ENCODE measurements at places on chromosomes 7 and 10.
A peak's percentile ranks its signal among the peaks of the same experiment; 100 is the strongest.

DNA sequence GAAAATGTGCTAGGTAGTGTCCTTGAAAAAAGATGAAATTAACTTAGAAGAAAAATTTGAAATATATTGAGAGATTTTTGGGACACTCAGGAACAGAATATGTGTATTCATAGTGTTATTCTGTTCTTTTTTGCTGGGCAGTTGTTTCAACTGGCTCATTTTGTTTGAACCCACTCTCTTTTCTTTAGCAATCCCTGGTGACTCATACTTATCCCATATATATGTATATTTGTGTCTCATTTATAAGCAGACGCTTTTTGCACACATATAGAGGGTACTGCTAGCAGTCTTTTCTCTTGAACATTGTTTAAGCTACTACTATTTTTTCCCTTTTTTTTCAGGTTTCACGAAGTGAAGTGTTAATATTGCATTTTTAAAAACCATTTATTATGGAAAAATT is 1.9 kb downstream of the EXOC6 start:
- no peak for DNase-seq

DNA sequence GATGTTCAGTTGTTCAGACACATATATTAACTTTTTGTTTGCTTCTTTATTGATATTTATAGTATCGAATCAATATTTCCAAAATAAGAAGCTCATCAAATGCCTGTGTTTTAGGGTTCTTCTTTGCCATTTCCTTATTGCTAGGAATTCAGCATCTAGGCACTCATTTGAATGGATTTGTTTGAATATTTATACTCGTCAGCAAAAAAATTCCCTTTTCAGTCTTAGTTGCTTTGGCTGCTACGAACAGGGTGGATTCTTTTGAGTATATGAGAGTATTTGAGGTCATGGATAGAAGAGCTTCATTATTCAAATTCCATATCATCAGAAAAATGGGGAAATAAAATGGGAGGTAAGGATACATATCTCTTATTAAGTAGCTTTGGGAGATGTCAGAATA is 706.9 kb downstream of the NRG3 start:
- no peak for DNase-seq

DNA sequence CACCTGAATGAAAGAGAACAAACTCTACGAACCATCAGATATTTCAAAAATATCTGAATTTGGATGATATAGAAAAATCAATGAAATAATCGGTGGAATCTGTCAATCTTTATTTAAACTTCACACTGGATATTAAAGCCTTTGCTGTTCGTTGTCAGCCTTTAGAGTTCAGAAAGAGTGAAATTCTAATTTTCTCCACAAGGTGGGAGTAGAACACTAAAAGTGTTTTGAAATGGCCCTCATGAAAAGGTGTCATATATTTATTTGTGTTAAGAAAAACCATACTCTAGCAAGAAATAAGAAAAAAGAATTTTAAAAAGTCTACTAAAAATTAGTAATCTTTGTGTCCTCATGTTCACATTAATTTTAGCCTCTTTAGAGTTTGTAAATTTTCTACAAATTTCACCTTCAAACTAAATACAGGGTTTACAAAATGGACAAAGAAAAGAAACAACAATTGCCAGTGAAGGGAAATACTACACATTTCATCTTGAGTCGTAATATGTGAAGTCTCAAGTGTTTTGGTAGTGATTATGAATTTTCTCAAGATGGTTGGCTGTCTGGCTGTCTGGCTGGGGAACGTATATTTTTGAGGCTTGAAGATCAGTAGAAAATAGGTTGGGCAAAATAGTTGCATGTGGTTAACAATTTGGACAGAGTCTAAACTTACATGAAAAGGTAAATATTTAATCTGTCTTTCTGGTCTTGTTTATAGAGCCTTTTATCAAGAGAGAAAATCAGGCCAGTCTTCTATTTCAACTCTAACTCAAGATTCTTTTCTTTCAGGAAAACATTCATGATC is 43.7 kb downstream of the DNAJB9 start:
- DNase-seq: peak; percentile 49

DNA sequence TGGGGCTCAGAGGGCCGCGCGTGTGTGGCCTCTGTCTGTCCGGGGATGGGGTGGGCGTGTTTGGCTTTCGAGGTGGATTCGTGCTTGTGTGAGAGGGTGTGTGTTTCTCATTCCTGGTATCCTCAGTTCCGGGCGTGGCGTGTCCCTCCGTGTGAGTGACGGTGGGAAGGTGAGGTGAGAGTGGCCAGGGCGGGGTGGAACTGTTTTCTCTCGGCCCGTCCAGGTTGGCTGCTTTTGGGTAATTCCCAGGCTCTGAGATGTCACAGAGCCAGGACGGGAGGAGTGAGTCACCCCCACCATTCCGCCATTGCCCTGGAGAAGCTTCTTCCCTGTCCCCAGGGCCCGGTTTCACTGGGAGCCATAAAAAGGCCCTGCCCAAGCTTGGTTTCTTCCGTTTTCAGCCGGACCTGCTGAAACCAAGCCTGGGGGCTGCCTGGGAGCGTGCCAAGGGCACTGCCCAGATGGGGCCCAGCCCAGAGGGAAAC is 21.3 kb upstream of the CLDN4 start:
- DNase-seq: no peak

- no peak for DNase-seq
Measured at GRCh38 chr10:96671211-96671890, 49.0 kb downstream of the PIK3AP1 start.

DNA sequence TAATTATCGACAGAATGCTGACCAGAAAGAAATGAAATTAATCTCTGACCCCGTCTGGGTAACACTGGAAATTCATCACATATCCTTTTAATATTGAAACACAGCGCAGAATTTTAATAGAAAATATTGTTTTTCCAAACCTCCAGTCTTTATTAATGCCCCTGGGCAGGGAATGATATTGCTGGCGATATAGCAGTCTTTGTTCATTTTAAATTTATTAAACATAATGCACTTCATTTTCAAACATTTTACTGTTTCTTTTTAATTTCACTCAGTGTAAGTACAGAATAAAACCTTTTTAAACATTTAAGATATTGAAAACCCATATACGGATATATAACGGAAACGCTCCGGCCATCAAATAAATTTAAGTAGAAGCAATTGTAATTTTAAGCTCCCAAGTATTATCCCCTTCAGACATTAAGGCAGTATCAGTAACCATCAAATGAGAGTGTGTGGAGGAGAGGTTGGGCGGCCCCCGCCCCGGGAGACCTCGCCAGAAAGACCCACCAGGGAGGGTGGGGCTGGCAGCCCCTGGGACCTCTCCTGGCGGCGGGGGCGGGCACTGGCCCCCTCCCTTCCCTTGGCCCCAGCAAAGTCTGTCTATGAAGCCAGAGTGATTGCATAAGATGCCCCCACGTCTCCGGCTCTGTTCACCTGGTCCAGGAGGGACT is 10.8 kb downstream of the UNCX start:
- DNase-seq: no peak

GRCh38 chr7:157704365-157704764 is 367.6 kb downstream of the DNAJB6 start:
- no peak for DNase-seq

DNA sequence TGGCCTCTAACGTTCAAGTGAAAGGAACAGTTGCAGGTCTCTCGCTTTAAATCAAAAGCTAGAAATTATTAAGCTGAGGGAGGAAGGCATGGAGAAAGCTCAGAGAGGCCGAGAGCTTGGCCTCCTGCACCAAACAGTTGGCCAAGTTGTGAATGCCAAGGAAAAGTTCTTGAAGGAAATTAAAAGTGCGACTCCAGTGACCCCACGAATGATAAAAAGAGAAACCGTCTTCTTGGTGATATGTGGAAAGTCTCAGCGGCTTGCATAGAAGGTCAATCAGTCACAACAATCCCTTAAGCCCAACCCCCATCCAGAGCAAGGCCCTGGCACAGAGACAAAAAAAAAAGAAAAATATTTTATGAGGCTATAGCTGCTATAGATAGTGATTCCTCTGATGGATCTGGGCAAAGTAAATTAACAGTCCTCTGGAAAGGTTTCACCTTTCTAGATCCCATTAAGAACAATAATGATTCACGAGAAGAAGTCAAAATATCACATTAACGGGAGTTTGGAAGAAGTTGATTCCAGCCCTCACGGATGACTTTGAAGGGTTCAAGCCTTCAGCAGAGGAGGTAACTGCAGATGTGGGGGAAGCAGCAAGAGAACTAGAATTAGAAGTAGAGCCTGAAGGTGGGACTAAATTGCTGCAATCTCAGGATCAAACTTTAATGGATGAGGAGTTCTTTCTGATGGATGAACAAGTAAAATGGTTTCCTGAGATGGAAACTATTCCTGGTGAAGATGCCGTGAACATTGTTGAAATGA is 42.5 kb upstream of the INPP5A start:
- DNase-seq: no peak

- no peak for DNase-seq
Measured at GRCh38 chr7:134866617-134867016, 87.2 kb downstream of the CALD1 start.

- DNase-seq: no peak
Measured at GRCh38 chr10:6759961-6760360, 179.9 kb upstream of the PRKCQ start.

GRCh38 chr10:121648059-121648458 is 49.8 kb upstream of the FGFR2 start:
- peak; percentile 79 for DNase-seq

GRCh38 chr10:44386546-44387052 is 1.7 kb upstream of the CXCL12 start:
- DNase-seq: peak; percentile 53

DNA sequence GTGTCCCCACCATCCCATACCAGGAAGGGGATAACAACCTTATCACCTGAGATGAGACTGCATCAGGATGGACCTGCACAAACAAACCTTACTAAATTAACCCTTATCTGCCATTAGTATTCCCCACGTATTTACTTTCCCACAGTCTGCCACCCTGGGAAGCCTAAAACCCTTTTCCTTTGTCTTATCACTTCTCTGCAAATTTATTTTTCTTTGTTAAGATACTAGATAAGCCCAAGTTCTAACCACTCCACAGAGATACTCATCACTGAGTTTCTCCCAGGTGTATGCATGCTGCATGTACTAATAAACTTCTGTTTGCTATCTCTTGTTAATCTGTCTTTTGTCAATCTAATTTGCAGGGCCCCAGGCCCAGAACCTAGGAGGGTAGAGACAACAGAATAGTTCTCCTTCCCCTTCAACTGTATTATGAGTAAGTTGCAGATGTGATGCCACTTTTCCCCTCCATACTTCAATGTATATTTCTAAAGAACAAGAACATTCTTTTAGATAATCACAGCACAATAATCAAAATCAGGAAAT is 66.0 kb downstream of the ELMO1 start:
- no peak for DNase-seq

DNA sequence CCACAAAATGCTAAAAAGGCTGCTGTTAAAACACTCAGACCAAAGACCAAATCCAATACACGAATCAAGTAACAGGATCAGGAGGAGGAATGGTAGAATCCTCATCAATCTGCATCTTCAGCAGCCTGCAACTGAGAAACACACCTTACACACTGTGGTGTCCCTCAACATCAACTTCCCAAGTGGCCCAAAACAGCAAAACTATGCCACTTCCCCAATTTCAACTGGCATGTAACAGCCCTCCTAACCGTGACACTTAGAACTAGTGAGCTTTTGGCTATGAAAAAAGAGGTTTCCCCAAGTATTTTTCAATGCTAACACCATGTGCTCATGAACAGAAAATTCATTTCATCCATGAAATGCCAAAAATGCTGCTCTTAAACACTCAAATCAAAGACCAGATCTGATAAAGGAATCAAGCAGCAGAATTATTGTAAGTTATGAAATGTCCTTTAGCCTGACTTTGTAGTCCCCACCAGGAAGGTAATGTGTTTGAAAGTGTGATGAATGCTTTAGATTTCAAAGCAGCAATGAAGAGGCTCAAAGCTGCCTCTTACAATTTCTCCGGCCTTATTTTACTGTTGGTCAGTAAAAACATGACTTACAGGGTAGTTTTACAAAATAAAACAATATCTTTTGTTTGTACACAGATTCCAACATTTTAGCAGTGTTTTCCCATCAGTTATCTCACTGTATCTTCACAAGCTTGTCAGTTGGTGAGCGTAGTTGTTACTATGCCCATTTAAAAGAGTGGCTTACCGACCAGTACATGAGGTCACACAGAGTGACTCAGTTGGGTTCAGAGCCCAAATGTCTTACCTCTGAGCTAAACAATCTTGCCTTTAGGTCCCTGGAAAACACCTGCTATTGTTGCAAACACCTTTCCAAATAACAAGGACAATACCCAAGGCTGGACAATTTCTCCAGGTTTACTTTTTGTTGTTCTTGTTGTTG is 65.7 kb upstream of the ASAH2 start:
- DNase-seq: no peak

GRCh38 chr10:132845780-132846595 is 60.0 kb upstream of the NKX6-2 start:
- no peak for DNase-seq

GRCh38 chr7:129853661-129854268 is 99.0 kb downstream of the UBE2H start:
- no peak for DNase-seq

- DNase-seq: peak; percentile 57
Measured at GRCh38 chr10:99172128-99172738, 63.4 kb downstream of the HPSE2 start.

DNA sequence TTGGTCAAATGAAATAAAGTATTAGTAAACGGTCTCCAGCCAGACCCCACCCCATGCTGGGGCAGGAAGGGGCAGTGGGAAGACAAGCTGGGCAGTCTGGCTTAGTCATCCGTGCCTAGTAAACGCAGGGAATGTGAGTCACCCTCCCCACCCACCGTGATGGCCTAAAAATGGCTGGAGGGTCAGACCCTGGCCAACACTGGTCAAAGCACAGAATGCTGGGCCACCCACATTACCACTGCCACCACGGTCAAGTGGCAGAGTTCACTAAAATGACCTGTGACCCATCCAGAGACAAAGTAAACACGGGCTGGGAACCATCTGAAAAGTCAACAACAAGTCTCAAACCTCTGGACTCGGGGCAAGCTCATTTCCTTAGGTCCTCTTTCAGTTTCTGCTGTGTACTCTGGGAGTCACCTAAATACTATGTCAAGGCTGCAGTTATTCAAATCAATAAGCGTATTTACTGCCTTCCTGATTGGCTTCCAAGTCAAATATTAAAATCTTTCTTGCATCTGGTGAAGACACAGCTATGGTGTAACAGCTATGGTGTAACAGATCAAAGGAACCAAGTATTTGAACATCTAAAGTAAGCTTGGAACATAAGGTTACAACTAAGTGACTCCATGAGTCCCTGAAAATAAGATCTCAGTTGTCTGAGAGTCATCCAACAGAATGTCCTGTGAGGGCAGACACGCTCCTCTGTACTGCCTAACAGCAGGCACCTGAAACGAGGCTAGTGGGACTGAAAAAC is 3.0 kb downstream of the ZFAND2A start:
- no peak for DNase-seq

GRCh38 chr7:98027342-98028033 is 37.5 kb upstream of the OCM2 start:
- no peak for DNase-seq

GRCh38 chr7:112640685-112641084 is 149.5 kb downstream of the TMEM168 start:
- DNase-seq: no peak
